ENCODE measurements at places on chromosomes 5 and 9. TPM values are rescaled to one million over a fixed set of nuclear protein-coding genes. Genes with fewer than 3 reads are reported as not detected.

Gene SLC1A1
- 0.16 TPM for total RNA-seq

Gene FOXD4L4
- total RNA-seq: not detected

Gene CARD9
- total RNA-seq: 35.6 TPM

Gene FUBP3
- total RNA-seq: 54.0 TPM

Gene PCDHGA4
- 0.40 TPM for total RNA-seq

Gene FAT2
- total RNA-seq: not detected

Gene SPINK1
- 2.2 TPM for total RNA-seq

Gene LCN15
- not detected for total RNA-seq

Gene GRXCR2
- not detected for total RNA-seq

Gene HMCN2
- not detected for total RNA-seq

Gene CCNJL
- total RNA-seq: 0.13 TPM

Gene CATSPER3
- 0.34 TPM for total RNA-seq

Gene ADAMTSL1
- not detected for total RNA-seq

Gene ZMAT2
- total RNA-seq: 38.8 TPM

Gene SLCO4C1
- total RNA-seq: 0.16 TPM

Gene SLC45A2
- total RNA-seq: 0.13 TPM

Gene ITK
- 0.81 TPM for total RNA-seq

Gene SQSTM1
- 151 TPM for total RNA-seq

Gene DBH
- total RNA-seq: not detected

Gene MLANA
- total RNA-seq: not detected

Gene GPR21
- not detected for total RNA-seq

Gene IFNE
- total RNA-seq: not detected
